ENCODE measurements at places on chromosomes 4 and X.
A peak's percentile ranks its signal among the peaks of the same experiment; 100 is the strongest.

- DNase-seq = no peak
Observed at GRCh38 chrX:23727206-23727605, 15.9 kb downstream of the ACOT9 start.

GRCh38 chr4:7295197-7295910 lies 103.0 kb downstream of the SORCS2 start:
- peak; percentile 27 for DNase-seq

- no peak for DNase-seq
Observed at GRCh38 chr4:172750910-172751309, 417.7 kb upstream of the GALNT7 start.

DNA sequence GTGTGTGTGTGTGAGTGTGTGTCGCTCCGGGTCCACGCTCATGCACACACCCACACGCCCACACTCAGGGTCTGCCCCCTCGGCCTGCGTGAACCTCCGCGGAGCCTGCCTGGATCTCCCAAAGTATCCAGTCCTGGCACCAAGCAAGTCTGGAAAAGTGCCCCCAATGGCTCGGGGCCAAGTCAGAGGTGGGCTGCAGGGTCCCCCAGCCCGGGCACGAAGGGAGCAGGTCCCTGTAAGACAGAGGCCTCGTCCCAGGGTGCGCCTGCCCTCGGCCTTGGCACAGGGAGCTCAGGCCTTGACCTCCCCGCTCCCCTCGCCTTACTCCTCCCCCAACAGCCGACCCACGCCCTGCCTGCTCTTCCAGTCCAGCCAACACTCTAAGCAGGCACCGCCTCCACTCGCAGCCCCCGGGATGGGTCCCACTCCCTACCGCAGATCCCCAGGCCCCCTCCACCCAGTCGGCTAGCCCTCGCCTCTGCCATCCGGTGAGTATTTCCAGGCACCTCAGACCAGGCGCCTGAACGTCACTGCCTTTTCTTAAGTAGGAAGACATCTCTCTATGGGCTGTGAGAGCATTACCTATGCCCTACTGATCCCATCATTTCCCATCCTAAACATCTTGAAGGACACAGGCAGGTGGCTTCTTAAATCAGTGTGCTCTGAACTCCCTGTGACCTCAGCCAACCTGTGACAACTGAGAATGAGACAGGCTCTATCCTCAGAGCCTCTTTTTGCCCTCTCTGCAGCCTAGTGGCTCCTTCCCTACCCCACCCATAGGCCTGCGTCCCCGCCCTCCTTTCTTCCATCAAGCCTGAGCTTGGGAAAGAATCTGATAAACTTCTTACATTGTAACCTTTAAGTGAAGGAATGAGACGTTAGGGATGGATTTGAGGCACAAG lies 704 bp downstream of the FAM114A1 start:
- no peak for DNase-seq
